Endothelial cell (in vitro differentiated cells): ENCODE measurements at places on chromosomes 11 and 22. TPM values are rescaled to one million over a fixed set of nuclear protein-coding genes. Genes with fewer than 3 reads are reported as not detected.

DNA sequence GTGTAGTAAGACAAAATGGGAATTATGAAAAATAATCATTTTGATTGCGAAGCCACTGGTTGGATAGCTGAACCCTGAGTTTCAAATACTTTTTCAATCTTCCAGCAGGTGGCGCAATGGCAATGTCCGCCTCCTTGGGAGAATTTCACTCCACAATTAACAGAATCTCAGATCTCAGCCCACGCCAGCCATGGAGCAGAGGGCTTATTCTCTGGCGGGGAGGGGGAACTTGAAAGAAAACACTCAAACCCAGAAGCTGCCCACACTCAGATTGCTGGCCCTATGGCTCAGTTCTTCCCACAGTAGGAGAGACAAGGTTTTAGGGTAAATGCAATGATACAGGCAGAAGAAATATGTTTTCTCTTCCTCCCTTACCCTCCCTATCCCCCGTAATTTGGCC is 38.7 kb upstream of the RCN1 start:
- peaks cover 4% of the 10 kb centered on the region for H3K27me3 ChIP-seq
- peak; percentile 67 for DNase-seq
- peaks cover 20% of the 10 kb centered on the region for H3K4me1 ChIP-seq
- no peak overlapping the region for H3K27ac ChIP-seq

The CSKMT gene
- 8.7 TPM for total RNA-seq

GRCh38 chr11:61018059-61018458 is 46.6 kb downstream of the CD6 start:
- H3K27me3 ChIP-seq: peaks cover 14% of the 10 kb centered on the region
- no peak overlapping the region for H3K27ac ChIP-seq
- H3K36me3 ChIP-seq: no peaks in the 10 kb centered on the region
- DNase-seq: no peak

The OR10D3 gene
- total RNA-seq: 0.67 TPM

GRCh38 chr11:1876361-1877063 is 15.2 kb downstream of the PRR33 start:
- DNase-seq: peak; percentile 77
- no peak overlapping the region for H3K27ac ChIP-seq
- H3K4me1 ChIP-seq: no peaks in the 10 kb centered on the region

The ANGPTL5 gene
- not detected for total RNA-seq

GRCh38 chr11:95605271-95605940 is 184.2 kb downstream of the FAM76B start:
- H3K36me3 ChIP-seq: no peaks in the 10 kb centered on the region
- H3K4me3 ChIP-seq: no peak overlapping the region
- H3K4me1 ChIP-seq: peaks cover 6% of the 10 kb centered on the region
- DNase-seq: no peak
- no peak overlapping the region for H3K27ac ChIP-seq

DNA sequence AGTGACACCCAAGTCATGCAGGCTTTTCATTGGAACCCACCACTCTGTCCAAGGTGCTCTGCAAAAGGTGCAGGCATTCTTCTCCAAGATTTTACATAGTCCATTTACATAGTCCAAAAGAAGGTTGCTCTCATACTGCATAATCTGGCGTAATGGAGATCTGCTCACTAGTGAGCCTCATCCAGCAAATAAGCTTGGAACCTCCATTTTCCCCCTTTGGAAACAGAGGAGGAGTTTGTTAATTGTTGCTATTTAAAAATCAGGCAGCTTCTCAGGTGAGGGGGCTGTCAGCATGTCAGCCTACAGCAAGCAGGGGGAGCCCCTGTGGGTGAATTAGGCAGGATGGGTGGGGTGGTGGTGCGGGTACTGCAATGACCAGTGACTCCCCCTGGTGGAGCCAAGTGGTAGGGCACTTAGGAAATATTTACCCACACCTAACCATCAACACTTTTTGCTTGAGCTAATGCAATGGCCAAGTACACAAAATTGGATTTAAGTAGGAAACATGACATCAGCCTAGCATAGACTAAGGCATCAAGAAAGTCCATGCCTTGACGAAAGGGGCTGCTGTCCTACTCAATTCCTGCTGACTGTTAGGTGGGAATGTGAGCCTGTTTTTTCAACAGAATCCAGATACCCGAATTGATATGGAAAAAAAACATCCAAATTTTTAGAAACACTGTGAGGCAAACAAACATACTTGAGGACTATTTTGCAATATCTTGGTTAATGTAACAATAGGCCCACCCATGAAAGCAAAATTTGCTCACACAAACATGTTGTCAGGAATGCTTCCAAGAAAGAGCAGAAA is 64.5 kb downstream of the AMBRA1 start:
- no peaks in the 10 kb centered on the region for H3K36me3 ChIP-seq
- H3K27me3 ChIP-seq: peaks cover 2% of the 10 kb centered on the region
- H3K27ac ChIP-seq: no peak overlapping the region

- no peaks in the 10 kb centered on the region for H3K36me3 ChIP-seq
- H3K4me1 ChIP-seq: peaks cover 6% of the 10 kb centered on the region
- peaks cover 2% of the 10 kb centered on the region for H3K27me3 ChIP-seq
- H3K4me3 ChIP-seq: no peak overlapping the region
- no peak overlapping the region for H3K27ac ChIP-seq
Observed at GRCh38 chr11:10379871-10380568, 75.0 kb upstream of the AMPD3 start.
